ENCODE measurements at places on chromosomes 1 and 21. TPM values are rescaled to one million over a fixed set of nuclear protein-coding genes. Genes with fewer than 3 reads are reported as not detected.
A peak's percentile ranks its signal among the peaks of the same experiment; 100 is the strongest.

DNA sequence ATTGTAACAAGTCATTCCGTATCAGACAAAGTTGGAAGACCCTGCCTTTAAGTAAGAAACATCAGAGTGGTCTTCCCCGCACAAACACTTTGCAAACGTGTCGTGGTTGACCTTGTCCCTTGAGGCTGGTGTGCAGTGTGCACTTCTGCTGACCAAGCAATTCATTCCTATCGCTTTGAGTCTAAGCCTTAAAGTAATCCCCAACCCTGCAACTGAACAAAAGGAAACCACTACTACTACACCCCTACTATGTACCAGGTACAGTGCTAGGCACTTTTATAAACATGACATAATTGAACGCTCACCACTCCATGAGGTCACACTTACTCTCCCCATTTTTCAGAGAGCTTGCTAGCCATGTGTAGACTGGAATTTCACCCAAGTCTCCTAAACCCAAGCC is 10.6 kb downstream of the ITPKB start:
- no peak for DNase-seq

DNA sequence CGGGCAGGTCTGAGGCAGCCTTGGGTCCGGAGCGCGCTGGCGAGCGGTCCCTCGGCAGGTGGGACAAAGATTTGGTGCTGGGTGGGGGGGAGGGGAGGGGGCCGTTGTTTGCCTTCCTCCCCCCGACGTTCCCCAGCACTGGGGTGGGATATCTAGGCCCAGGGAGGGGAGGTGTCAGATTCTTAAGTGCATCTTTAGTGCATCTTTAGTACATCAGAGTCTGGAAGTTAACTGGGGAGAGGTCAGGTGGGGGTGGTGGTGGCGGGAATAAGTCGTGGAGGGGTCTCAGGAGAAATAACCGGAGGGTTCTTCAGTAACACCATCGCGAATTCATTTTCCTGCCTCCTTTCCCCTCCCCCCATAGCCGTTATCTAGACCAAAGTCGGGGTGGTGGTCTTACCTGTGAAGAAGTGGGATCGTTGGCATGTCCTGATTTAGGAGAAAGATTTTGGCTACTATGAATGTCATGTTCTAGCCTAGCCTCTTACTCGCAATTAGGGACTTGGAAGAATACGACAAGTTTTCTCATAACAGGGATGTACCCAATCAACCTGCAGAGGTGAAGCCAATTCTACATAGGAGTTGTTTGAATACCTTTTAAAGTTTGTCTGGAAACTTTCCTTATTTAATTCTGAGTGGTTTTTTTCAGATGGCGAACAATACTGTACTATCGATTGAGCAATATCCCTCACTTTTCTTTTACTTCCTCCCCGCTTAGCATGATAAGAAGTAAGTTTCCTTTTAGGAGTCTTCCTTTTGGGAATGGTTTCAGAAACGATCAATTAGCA is 886 bp downstream of the ZMYM4 start:
- DNase-seq, result peak; percentile 18

GRCh38 chr1:107750364-107750959 is 214.5 kb downstream of the VAV3 start:
- DNase-seq, result peak; percentile 76

GRCh38 chr1:197944485-197944884 is 27.3 kb downstream of the LHX9 start:
- no peak for DNase-seq

IARS2 gene
- 59.9 TPM for total RNA-seq

FAM177B gene
- total RNA-seq, result not detected

- peak; percentile 63 for DNase-seq
Observed at GRCh38 chr1:92953491-92953890, 7.8 kb downstream of the DIPK1A start.

SPATA21 gene
- total RNA-seq, result not detected

- no peak for DNase-seq
Observed at GRCh38 chr1:165468726-165469249, 23.9 kb upstream of the RXRG start.

- DNase-seq, result no peak
Observed at GRCh38 chr21:36159356-36159921, 2.8 kb downstream of the DOP1B start.

GRCh38 chr1:248404024-248404423 is 1.2 kb downstream of the OR2T1 start:
- DNase-seq, result no peak

REN gene
- not detected for total RNA-seq

FMO5 gene
- total RNA-seq, result 0.53 TPM

DNA sequence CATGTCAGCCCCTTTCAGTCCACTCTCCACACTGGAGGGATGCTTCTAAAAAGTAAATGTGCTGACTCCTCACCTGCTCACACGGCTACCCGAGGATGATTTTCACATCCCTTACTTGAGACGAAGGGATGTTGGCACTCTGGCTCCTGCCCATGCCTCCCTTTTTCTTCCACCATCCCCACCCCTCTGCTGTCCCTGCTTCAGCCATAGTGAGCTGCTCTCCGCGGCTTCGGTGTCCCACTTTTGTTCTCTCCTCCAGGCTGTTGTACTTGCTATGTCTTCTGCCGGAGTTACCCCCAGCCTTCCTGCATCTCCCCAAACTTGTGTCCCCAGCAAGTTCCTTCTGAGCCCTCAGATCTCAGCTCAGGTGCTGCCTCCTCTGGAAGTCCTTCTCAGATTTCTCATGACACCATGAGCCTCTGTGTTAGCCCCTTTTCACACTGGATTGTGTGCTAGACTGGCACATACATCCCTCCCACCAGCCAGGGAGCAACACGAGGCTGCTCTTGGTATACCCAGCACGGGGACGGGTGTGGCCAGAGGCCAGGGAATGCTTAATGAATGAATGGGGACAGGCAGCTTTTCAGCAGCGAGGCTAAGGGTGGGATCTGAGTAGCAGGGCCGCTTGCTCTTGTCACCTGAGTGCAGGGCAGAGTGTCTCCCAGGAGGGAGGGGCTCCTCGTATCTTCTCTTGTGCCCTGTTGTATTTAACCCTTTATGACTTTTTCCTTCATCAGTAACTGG is 1.3 kb downstream of the ACOT11 start:
- DNase-seq, result no peak

DNA sequence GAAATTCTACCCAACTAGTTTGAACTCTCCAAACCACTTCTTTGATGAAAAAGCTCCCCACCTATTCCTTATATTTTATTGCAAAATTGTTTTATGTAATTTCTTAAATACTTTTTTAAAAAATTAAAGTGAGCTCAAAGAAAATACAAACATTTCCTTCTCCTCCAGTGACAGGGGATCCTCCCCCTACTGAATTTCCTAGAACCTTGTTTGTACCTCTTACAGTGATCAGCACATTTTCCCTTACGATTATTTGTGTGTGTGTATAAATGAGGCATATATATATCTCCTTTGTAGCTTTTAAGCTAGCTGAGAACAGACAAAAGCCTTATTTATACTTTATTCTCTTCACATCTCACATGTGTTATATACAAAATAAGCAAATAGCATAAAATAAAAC is 44.4 kb downstream of the VAV3 start:
- no peak for DNase-seq

- DNase-seq, result no peak
Observed at GRCh38 chr1:23283667-23284602, 60.1 kb downstream of the HNRNPR start.

GRCh38 chr1:78520843-78521242 is 30.1 kb downstream of the PTGFR start:
- no peak for DNase-seq

FCRL2 gene
- total RNA-seq, result not detected

DNA sequence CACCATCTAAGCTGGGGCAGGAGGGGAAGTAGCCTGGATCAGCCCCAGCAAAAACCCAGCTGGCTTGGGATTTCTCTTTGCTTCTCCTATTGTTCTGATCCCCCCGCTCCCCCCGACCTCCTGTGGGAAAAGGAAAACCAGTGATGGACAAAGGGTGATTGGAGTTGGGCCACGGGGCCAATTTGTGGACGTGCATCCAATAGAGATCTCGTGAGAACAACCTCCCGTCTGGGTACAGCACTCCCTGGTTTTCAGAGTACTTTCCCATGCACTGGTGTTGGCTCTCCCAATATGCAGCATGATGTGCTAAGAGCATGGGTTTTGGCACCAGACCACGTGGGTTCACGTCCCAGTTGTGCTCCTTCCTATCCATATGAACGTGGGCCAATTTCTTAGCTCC is 9.0 kb downstream of the BLACAT1 start:
- no peak for DNase-seq

DNA sequence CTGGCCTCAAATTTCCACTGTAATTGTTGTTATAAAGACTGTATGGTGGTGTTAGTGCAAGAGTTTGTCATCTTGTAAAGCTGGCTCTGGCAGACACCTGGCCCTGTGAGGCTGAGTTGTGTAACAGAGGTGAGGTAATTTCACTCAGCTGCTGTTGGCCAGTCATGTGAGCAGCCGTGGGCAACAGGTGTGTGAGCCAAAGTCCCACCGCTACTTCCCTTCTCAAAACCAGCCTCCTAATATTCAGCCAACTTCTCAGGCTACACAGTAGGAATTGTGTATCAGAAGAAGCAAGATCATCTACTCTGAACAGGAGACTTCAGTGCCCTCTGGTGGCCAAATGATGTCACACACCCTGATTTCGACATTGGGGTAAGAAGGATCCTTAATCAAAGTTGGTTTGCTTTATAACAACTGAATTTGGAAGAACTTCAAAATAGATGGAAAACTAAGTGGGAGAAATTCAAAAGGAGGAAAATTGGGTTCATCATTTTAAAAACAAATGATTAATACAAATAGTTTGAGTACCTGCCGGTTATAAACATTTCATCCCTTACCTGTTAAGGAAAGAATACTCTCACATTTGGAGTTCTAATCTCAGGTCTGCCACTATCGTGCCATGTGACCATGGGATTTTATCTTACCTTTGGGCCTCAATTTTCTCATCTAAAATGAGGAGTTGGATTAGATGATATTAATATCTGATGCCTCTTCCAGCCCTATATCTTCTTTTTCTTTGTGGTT is 2.6 kb upstream of the CREG1 start:
- peak; percentile 86 for DNase-seq

CD101 gene
- total RNA-seq, result 0.60 TPM

DNA sequence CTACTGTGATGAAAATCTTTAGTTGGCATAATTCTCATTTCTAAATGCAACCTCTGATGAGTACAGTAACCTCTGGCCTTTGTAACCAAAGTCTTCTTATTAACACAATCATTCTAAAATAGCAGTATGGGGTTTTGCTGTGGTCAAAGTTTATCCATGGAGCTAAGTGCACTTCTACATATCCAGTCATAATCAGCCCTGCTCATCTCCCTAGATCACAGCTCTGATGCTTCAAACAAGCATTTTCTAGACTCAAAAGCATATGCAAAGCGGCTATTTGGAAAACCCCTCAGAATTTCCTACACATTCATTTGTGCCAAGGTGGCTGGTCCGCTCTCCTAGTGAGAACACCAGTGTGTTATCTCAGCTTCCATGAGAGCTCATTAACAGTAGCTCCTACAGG is 418.6 kb downstream of the MRPL39 start:
- peak; percentile 22 for DNase-seq

DNA sequence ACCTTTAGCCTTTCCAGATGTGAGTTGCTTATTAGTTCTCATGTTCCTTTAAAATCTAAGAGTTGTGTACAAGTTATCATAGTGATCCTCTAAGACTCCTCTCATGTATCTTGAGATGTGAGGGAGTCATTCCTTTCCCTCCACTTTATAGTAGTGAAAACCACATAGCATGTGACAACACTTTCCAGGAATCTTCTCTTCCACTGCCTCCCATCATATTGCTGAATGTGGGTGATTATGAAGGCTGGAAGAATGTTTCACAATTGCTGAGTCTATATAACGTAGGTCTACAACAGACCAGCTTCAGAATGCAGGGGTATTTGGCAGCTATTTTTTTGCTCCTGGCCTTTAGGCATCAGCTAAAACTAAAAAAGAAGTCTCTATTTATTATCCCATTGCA is 44.7 kb upstream of the LRRC7 start:
- no peak for DNase-seq

GRCh38 chr1:162187687-162188276 is 118.3 kb downstream of the NOS1AP start:
- no peak for DNase-seq

ACTN2 gene
- total RNA-seq, result 0.44 TPM

OR2G2 gene
- not detected for total RNA-seq

FCRLA gene
- total RNA-seq, result not detected

GRCh38 chr1:60974524-60975372 is 107.6 kb upstream of the NFIA start:
- no peak for DNase-seq

- DNase-seq, result peak; percentile 90
Observed at GRCh38 chr1:30801771-30802198, 44.2 kb upstream of the LAPTM5 start.

DNA sequence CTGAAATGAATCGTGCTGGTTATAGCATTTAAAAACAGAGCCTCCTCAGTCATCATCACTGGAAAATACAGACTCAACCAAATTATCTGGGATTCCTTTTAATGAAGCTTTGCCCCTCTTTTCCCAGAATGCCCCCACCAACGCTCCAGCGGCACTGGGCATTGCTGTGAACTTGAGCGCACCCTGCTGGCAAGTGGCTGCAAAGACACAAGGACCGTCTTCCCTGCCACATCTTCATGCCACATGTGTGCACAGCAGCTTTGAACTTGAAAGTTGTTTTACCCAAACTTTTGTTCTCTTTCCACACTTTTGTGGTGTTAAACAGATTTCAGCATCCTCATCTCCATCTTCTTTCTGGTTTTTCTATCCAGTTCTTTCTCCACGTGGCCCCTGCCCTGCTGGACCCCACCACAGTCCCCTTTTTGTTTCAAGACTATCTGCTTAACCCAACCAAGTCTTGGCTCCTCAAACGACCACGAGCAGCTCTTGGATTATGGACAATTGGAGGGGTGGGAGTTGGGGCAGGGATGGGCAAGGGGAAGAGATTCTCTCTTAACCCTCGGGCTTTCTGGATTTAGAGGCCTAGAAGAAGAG is 12.8 kb upstream of the LMX1A start:
- peak; percentile 78 for DNase-seq

FCER1G gene
- total RNA-seq, result 2.2 TPM

GRCh38 chr1:46749404-46749803 is 30.5 kb upstream of the EFCAB14 start:
- no peak for DNase-seq

DNA sequence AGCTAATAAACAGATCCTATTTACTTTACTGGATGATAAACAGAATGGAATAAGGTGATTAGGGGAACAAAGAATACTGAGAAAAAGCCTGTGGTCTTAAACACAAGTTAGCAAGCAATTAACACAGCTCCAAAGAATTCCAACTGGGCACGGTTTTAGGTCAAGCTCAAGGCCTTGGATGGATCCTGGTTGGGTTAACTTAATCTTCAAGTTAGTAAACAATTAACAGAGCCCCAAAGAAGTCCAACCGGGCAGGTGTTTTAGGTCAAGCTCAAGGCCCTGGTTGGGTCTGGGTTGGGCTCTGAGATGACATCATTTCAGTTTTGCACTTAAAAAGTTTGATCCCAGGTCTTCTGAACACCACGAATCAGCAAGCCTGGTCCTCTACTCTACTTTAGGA is 1086.3 kb upstream of the TMPRSS15 start:
- DNase-seq, result no peak

NTNG1 gene
- total RNA-seq, result 0.28 TPM

All from activated CD4-positive, alpha-beta T cell treated with anti-CD3 and anti-CD28 coated beads for 36 hours (primary cell).